ENCODE measurements at places on chromosomes 3 and 15. TPM values are rescaled to one million over a fixed set of nuclear protein-coding genes. Genes with fewer than 3 reads are reported as not detected.

ARNT2 gene
- total RNA-seq = 20.7 TPM

INSYN1 gene
- total RNA-seq = under 0.01 TPM

OXSM gene
- 8.2 TPM for total RNA-seq

TP63 gene
- under 0.01 TPM for total RNA-seq

ZNF619 gene
- 5.2 TPM for total RNA-seq

IQCF5 gene
- total RNA-seq = not detected

PEAK1 gene
- 68.0 TPM for total RNA-seq

DNA sequence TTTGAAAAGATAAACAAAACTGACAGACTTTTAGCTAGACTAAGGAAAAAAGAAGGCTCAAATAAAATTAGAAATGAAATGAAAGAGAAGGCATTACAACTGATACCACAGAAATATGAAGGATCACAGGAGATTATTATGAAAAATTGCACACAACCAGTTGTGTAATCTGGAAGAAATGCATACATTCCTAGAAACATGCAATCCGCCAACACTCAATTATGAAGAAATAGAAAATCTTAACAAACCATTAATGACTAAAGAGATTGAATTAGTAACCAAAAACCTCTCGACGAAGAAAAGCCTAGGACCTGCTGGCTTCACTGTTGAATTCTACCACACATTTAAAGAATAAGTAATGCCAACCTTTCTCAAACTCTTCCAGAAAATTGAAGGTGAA, 149.5 kb downstream of the SV2B start:
- no peak for DNase-seq

GRCh38 chr3:82473864-82474541, 712.6 kb upstream of the GBE1 start:
- DNase-seq = no peak

- DNase-seq = peak; percentile 50
Measured at GRCh38 chr3:73786321-73786807, 161.6 kb upstream of the PDZRN3 start.

DNA sequence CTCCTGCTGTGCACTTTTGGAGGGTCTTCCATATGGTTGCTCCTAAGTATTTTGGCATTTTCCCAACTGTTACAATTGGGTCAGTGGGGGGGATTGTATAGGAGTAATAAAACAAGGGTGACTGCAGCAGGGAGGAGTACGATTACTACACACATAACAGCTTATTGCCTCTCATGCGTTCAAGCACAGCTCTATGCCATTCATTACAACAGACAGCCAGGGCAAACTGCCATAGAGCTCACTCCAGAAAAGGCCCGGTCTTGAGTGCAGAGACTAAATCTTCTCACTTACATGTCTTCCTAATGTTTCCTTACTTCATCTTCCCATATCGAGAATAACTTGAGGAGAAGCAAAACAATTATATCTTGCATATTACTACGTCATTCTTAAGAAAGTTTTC, 1.4 kb upstream of the CHMP2B start:
- no peak for DNase-seq

GRCh38 chr3:188780193-188781147, 391.3 kb upstream of the TPRG1 start:
- peak; percentile 81 for DNase-seq

GRCh38 chr15:67836955-67837354, 2.9 kb downstream of the RNU6-1 start:
- DNase-seq = no peak

DNA sequence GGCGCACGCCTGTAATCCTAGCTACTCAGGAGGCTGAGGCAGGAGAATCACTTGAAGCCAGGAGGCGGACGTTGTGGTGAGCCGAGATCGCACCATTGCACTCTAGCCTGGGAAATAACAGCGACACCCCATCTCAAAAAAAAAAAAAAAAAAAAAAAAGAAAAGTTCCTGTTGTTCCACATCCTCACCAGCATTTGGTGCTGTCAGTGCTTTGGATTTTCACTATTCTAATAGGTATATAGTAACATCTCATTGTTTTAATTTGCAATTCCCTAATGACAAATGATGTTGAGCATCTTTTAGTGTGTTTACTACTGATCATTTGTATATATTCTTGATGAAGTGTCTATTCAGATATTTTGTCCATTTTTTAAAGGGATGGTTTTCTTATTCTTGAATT, 24.6 kb downstream of the UBR1 start:
- no peak for DNase-seq

DNA sequence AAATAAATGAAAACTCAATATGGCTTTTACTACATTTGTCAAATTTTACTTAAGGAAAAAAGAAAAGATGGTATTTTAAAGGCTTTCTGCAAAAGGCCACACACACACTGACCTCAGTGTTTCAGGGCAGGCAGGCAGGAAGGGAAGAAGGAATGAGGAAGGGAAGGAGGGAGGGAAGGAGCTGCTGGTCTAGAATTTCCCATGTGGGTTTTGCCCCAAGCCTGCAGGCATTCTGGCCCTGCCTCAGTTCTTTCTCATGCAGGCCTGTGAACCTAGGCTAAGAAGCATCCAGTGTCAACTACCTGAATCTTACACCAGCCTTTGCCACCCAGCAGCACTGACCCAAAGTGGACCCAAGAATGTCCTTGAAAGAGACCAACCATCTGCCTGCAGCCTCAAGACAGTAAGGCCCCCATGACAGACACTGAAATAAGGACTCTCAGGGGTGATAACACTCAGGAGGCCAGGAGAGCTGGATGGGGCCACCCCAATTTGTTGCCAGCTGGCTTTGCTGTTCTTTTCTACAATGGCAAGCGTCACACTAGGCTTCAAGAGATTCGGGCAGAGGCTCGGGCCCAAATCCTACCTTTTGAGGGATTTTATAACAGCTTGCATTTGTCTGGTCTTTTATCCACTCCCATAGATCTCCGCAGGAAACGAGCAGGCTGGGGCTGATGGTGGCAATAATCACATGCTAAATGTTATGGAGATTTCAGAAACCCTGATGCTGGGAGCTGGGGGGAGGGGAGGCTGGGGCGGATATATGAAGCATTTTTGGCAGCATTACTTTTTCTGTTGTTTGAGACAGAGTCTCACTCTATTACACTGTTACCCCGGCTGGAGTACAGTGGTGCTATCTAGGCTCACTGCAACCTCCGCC, 51.4 kb downstream of the XXYLT1 start:
- DNase-seq = no peak

Data from fibroblast of villous mesenchyme (primary cell).